ENCODE measurements at places on chromosomes 5 and 9.

DNA sequence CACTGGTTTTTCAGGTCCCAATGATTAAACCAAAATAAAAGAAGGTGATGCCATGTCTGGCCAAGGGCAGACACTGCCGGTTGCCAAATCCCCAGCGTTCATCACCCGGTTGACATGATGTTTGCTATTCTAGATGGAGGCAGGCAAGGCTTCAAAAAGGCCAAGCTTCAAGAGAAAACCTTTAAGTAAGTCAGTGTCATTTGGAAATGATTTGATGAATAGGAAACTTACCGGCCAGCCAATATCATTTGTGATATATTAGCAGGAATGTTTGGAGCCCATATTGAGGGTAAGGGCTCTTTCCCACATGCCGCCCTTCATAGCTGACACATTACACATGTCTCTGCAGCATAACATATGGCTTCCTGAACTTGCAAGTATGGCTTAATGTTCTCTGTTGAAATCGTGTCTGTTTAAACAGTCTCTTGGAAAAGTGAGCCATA, 89.5 kb upstream of the TTC23L start:
- DNase-seq = no peak

DNA sequence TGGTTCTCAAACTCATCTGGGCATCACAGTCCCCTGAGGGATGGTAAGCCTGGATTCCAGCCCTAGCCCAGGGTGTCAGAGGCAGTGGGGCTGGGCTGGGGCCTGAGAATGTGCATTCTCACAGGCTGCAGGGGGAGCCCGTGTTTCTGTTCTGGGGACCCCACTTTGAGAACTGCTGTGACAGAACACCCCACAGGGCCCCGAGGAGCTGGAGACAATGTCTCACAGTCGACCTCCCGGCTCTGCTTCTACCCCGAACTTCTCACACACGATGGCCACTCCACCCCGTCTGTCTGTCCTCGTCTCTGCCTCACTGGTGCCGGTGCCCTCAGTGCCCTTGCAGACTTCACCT, 130.0 kb downstream of the CACNA1B start:
- DNase-seq = no peak

DNA sequence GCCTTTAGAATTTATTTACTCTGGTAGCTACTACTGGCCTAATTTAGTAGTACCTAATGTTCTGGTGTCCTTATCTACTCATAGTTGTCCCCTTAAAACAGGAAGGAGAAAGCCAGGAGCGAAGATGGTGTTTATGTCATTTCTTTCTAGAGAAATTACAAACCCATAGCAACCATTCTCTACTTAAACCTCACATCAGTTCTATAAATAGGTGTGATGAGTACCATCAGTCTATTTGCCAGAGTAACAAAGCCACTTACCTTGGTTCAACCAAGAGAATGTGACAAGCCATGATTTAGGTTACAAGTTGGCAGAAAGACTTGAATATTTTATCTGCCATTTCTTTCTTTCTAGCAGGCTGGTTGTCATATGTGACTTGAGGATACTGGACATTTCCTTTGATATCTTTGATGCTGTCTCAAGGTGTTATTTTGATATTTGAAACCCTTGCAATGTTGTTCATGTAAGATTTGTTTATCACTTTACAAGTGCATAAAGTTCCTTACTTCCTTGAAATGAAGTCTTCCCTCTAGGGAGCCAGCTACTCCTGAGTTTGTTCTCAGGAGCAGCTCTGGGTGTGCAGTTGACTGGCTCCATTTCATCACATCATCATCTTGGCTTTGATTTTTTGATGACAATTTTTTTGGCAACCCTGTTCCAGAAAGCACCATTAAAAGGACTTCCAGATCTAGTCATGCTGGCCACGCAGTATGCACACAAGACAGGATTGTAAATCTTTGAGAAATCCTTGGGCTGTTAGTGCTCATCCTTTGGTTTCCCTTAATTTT, 286.8 kb downstream of the ARHGAP26 start:
- no peak for DNase-seq

GRCh38 chr9:14704281-14704680, 11.0 kb upstream of the ZDHHC21 start:
- no peak for DNase-seq

- no peak for DNase-seq
These were observed 435.9 kb downstream of the BNC2 start for GRCh38 chr9:16434526-16434925.

DNA sequence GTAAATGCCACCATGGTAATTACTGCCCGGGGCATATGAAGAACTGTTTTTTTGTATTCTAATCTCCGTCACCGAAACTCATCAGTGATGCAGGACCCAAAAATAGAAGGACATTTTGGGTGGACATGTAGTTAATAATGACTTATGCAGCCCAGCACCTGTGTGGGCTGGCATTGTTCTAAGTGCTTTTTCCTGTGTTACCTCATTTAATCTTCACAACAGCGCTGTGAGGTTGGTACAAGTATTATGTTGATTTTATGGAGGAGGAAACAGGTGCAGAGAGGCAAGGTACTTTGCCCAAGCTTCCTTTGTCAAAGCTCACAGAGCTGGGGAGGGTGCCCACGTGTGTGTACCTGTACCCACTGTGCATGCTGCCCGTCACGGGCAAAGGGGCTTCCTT, 58.4 kb downstream of the DAPK1 start:
- no peak for DNase-seq

- DNase-seq = peak; percentile 75
These were observed 653 bp upstream of the HNRNPH1 start for GRCh38 chr5:179623906-179624741.

DNA sequence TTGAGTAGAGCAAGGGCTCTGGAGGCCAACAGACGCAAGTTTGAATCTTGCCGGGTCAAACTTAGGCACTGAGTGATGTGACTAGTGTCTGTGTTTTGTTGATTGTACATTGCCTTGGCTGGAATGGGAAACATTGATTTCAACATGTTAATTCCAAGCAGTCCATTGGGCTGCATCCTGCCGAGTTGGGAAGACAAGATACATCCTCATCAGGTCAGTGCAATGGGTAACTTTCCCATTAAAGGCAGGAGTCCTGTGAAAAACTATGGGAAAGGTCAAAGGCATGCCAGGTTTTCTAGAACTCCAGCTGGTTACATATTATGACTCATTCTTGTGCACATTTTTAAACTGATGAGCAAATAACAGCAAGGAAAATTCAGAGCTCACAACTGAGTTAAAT, 126.5 kb upstream of the ABCA1 start:
- DNase-seq = peak; percentile 82

DNA sequence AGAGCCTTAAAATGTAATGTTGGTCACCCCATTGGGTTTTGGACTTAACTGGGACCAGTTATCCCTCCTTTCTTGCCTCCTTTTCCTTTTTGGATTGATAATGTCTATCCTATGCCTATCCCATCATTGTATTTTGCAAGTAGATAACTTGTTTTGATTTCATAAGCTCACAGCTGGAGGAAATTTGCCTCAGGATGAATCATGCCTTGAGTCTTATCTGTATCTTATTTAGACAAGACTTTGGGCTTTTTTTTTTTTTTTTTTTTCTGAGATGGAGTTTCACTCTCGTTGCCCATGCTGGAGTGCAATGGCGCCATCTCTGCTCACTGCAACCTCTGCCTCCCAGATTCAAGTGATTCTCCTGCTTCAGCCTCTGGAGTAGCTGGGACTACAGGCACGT, 443.3 kb downstream of the DNAH5 start:
- no peak for DNase-seq

- DNase-seq = no peak
These were observed 32.5 kb upstream of the SSBP2 start for GRCh38 chr5:81783401-81783800.

DNA sequence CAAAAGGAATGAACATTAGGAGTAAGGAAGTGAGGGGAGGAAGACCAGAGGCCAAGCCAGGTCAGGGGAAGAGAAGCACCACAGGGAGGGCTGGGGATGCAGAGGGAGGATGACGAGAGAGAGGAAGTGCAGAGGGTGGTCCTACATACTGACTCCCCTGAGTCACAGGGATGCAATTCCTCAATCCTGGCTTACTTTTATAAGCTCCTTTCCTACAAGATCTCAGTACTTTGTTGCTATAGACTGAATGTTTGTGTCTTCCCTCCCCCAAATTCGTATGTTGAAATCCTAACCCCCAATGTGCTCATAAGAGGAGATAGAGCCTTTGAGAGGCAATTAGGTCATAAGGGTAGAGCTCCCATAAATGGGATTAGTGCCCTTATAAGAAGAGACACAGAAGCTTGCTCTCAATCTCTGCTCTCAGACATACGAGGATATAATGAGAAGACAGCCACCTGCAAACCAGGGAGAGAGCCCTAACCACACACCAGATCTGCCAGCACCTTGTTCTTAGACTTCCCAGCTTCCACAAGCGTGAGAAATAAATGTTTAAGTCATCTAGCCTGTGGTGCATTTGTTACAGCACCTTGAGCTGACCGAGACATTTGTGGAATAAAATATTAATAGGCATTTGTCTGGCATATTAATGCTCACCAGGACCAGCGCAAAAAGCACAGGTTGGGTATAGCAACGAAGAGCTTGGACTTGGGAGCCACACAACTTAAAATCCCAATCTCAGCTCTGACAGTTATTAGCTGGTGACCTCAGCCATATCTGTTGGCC, 33.4 kb downstream of the GCNT4 start:
- no peak for DNase-seq

DNA sequence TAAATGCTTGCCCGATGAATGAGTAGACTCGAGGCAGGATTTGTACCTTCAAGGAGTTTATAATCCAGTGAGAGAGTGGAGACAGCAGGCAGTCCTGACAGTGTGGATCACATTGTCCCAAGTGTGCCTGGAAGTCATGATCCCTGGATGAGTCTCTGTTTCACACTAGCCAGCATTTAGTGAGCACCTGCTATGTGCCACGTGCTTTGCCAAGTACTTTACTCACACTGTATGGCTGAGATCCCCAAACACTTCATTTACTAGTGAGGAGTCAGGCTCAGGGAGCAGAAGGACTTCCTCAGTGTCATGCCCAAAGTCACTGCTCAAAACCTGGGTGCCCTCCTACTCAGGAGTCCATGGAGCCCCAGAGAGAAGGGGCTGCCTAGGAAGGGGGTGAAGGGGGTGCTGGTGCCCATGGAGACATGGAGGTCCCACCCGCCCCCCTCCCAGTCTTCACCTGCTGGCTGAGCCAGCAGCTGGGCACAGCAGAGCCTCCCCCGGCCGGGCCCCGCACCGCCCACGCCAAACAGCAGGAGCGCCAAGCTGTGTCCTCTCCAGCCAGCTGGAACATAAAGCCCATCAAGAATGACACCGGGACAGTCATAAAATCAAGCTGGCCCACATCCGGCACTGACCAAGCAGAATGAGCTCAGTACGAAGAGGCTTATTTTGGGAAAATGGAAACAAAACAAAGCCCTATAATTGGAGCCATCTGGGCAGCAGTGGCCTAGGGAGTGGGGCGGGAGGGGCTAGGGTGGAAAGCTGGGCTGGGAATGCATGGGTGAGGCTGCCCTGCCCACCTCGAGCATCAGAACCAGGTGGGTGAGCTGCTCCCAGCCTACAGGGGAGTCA, 10.6 kb downstream of the LAMC3 start:
- peak; percentile 21 for DNase-seq

DNA sequence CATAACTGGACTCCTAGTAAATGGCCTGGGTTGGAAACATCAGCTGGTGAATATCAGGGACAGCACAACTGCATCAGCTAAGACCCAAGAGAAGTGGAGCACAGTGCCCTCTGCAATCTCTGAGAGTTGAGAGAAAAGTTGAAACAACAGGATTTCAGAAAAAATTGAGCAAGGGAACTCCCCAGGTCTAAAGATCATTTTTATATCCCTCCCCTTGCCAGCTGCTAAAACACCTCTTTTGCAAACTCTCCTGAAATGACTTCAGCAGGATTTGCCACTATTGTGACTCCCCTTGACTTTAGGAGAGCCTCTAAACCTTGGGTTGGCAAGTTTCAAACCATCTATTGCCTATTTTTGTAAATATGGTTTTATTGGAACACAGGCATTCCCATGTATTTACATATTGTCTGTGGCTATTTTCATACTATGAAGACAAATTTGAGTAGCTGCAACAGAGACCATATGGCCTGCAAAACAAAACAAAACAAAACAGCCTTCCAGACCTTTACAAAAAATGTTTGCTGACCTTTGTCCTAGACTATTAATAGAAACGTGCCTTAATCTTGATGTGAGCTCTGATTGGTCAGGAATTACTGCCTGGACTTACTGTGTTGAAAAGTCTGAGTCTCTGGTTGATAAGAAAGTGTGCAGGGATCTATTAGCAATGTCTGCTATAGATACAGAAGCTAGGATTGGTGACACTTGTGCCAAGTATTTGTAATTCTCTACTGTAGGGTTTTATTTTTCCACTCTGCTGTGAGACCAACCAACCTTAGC, 37.7 kb upstream of the PLPPR1 start:
- DNase-seq = no peak

- peak; percentile 60 for DNase-seq
These were observed 3.1 kb downstream of the RNF38 start for GRCh38 chr9:36396985-36397384.

- peak; percentile 89 for DNase-seq
These were observed at the start of gene SERINC5 for GRCh38 chr5:80255811-80256712. TSS of gene SERINC5 (minus strand) at chr5:80256048. CDS start at chr5:80255922, 126 bp downstream.

- no peak for DNase-seq
These were observed 138.0 kb upstream of the ZNF366 start for GRCh38 chr5:72645064-72645846.

DNA sequence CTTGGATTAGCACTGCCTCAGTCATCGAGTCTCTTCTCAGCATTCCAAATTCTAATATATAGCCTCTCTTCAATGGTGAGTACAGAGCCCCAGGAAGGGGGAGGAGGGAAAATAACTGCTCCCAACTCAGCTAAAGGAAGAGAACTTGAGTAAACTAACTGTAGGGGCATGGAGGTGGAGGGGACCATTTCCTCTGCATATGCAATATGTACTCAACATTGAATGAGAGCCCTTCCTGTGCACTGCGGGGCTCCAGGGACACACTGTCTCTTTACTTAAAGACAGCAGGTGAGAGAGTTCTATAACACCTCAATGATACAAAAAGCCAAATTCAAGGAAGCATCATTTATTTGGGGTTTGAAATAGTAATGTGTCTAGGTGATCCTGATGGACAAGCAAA, 75.1 kb downstream of the GNAQ start:
- no peak for DNase-seq

DNA sequence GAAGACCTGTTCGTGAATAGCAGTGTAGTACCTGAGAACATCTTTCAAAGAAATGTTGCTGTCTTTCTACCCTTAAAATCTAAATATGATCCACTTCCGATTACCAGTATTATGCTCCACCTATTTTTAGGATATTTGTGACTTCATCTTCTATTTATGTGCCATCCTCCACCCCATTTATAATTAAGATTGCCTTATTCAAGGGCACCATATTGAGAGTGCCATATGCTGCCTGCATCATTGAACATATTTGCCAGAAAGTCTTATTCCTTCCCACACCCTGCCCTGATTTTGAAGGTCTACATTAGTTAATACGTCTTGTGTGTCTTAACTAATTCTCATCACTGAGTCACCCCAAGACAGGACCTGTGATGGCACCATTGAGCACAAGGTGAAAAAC, 1076.7 kb downstream of the CDH12 start:
- no peak for DNase-seq

- peak; percentile 81 for DNase-seq
These were observed 1263.3 kb upstream of the CDH9 start for GRCh38 chr5:28301712-28302111.
